Choroid plexus epithelial cell (primary cell): ENCODE measurements at places on chromosomes 12 and 14.
A peak's percentile ranks its signal among the peaks of the same experiment; 100 is the strongest.

DNA sequence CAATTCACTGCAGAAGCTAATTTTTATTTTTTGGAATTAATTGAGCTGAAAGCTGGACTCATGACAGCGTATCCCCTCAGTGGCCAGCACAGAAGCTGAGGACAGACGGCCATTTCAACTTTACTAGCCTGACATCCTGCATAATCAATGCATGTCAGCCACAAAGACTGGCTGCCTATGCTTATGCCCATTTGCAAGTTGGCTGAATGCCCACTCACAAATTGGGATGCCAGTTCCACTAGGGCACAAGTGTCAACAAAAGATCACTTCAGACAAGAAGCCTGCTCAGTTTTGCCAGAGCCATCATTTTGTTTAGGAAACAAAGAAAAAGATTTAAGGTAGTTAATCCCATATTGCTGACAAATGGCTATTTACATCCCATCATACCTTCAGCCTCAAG is 417.6 kb downstream of the NOVA1 start:
- no peak for DNase-seq

GRCh38 chr14:33941718-33942117 is 9.2 kb downstream of the EGLN3 start:
- no peak for DNase-seq

DNA sequence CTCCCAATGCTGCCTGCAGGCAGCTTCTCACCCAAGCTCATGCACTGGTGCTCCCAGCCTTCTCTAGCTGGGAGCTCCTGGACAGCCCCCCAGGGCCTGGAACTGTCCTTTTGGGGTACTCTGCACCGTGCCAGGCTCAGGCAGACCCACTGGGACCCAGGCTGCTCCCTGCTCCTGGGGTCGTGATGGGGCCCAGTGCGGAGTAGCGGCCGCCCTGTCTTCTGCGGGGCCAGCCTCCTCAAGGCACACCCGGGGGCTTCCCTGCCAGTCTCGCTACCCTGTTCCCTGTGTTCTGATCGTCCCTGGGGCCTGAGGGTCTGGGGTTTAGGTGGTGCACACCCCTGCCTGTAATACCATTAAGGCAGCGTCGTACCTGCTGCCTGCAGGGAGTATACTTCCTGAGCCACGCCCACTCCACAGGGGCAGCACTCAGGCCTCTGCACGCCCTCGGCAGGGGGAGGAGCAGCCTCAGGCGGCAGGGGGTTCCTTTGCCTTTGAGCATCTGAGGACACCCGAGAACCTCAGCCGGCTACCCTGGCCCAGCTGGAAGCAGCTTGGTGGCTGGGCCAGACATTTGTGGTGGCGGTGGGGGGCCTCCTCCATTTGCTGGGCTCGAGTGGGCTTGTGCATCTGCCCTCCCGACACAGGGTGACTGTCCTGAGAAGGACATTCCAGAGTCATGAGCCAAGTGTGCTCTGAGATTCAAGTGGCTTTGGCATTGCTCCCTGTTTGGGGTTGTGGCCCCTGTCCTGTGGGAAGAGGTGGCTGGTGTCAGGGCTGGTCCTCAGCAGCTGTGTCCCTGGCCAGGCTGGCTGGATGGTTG is 9.2 kb upstream of the CRIP2 start:
- DNase-seq: peak; percentile 41

DNA sequence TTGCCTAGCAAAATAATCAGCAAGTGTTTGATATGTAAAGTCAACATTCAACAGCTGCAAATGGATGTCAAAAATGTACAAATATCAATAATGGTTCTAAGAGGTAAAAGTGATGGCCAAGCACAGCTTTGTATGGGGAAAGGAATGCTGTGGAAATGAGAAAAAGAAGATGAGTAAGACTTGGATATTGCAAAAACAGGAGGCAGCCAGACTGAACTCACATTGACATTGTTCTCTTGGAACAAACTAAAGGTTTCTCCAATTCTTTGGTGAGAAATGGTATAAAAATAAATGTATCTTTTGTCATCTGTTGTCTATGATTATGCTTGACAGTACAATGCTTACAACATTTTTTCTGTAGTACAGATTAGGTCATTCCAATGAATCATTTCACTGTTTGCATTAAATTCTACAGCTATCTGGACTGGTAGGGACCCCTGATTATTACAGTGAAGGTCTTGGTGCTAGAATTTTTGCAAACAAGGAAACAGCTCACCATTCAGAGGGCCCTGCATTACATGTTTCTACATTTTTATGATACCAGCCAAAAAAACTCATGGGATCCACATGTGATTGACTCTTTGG is 465.7 kb downstream of the NOVA1 start:
- DNase-seq: peak; percentile 68

DNA sequence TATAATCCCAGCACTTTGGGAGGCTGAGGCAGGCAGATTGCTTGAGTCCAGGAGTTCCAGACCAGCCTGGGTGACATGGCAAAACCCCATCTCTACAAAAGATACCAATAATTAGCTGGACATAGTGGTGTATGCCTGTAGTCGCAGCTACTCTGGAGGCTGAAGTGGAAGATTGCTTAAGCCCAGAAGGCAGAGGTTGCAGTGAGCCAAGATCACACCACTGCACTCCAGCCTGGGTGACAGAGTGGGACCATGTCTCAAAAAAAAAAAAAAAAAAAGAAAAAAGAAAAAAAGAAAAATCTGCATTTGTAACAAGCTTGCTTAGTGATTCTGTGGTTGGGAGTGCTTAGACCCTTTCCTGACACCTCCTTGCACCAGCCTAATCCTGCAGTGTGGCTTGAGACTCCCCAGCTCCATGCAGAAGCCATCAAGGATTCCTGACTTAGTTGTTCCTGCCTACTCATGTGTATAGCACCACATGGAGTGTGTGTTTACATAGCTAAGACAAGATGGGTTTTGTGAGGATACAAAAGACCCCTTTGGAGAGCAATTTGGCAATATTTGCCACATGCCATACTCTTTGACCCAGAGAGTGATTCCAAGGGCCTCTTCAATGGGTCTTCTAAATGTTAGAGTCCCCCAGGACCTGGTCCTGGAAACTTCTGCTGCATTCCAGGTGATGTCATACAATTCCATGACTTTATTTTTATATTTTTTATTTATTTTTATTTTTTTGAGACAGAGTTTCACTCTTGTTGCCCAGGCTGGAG is 5.1 kb upstream of the TMED10 start:
- no peak for DNase-seq

GRCh38 chr12:27844366-27845090 is 64.5 kb upstream of the MANSC4 start:
- no peak for DNase-seq

DNA sequence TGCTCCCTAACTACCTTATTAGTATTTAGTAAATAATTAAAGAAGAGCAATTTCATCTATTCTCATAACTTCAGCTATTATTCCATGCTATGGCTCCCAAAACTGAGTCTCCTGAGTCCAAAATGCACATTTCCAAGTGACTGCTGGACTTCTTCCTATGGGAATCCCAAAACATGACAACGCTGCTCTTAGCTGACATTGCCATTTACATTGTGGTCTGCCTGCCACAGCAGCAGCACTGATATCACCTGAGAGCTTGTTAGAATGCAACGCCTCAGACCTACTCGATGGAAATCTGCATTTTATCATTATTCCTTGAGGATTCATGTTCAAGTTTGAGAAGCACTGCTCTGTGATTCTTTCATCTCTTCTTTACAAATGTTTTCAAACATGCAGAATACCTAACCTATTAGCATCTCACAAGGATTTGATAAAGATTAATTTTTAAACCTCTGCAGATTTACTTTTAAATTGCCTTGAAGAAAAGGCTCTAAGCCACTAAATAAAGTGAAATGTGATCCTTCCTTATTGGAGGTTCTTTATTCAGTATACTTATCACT is 77.7 kb downstream of the SEC23A start:
- DNase-seq: no peak
